ENCODE measurements at places on chromosomes 6 and 20. TPM values are rescaled to one million over a fixed set of nuclear protein-coding genes. Genes with fewer than 3 reads are reported as not detected.

- H3K4me3 ChIP-seq, result no peak overlapping the region
- no peaks in the 10 kb centered on the region for H3K36me3 ChIP-seq
- H3K27me3 ChIP-seq, result no peaks in the 10 kb centered on the region
- no peaks in the 10 kb centered on the region for H3K4me1 ChIP-seq
- no peak overlapping the region for H3K27ac ChIP-seq
Observed at GRCh38 chr6:164694386-164694785, 615.0 kb downstream of the C6orf118 start.

- H3K4me3 ChIP-seq, result no peak overlapping the region
- H3K27ac ChIP-seq, result no peak overlapping the region
- no peaks in the 10 kb centered on the region for H3K36me3 ChIP-seq
- DNase-seq, result no peak
- H3K27me3 ChIP-seq, result no peaks in the 10 kb centered on the region
Observed at GRCh38 chr20:46955601-46956556, 61.2 kb downstream of the EYA2 start.

DNA sequence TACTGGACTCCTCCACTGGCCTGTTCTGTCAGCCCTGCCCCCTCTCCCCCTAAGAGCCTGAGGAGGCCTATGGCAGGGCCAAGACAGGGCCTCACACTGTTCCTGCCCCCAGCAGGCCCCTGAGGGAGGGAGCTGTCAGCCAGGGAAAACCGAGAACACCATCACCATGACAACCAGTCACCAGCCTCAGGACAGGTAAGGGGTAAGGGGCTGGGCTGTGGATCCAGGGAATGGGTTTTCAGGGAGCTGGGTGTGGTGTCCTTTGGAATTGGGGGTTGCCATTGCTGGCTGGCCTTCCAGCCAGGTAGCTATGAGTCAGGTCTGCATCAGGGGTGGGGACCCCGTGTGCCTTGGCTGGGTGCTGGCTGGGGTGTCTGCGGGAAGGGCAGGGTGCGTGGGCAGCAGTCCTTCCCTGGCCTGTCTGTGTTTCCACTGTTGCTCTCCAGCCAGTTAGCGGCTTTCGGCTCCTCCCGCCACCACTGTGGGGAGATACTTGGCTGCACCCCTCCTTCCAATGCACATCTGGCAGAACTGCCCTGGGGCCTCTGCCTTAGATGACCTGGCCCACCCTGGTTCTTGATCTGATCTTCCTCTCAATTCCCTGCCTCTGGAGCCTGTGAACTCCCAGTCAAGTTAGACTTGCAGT, 3.9 kb downstream of the SLC29A1 start:
- H3K36me3 ChIP-seq, result peaks cover 3% of the 10 kb centered on the region
- no peaks in the 10 kb centered on the region for H3K27me3 ChIP-seq
- no peak for DNase-seq
- no peak overlapping the region for H3K27ac ChIP-seq
- H3K4me3 ChIP-seq, result no peak overlapping the region
- peaks cover 33% of the 10 kb centered on the region for H3K4me1 ChIP-seq

DNA sequence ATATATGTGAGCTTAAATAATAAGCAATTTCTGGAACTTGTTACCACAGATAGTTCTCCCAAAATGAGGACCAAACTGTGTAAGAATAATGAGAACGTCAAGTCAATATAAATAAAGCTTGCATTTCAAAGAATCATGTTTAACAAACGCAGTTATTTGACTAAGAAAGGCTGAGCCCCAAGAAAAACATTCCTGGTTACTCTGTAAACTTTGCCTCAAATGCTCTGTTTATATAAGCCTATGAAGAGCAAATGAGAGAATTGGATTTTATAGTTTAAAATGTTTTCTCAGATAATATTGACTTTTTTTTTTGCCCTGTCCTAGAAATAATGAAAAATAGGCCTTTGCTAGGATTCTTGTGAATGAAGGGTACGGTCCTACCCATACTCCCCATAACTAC, 81.3 kb downstream of the C6orf52 start:
- H3K27ac ChIP-seq, result no peak overlapping the region
- H3K36me3 ChIP-seq, result no peaks in the 10 kb centered on the region
- H3K27me3 ChIP-seq, result peaks cover 4% of the 10 kb centered on the region

- H3K4me3 ChIP-seq, result no peak overlapping the region
- H3K4me1 ChIP-seq, result no peaks in the 10 kb centered on the region
- DNase-seq, result no peak
- no peaks in the 10 kb centered on the region for H3K36me3 ChIP-seq
- no peak overlapping the region for H3K27ac ChIP-seq
Observed at GRCh38 chr20:36644032-36644705, 1.8 kb downstream of the SLA2 start.

- H3K27me3 ChIP-seq, result peaks cover 4% of the 10 kb centered on the region
- H3K27ac ChIP-seq, result no peak overlapping the region
- no peak overlapping the region for H3K4me3 ChIP-seq
- no peak for DNase-seq
Observed at GRCh38 chr6:29021434-29021833, 16.3 kb upstream of the ZNF311 start.

GRCh38 chr6:9494864-9495263, 920.0 kb downstream of the TFAP2A start:
- H3K36me3 ChIP-seq, result no peaks in the 10 kb centered on the region
- H3K27me3 ChIP-seq, result no peaks in the 10 kb centered on the region
- H3K4me1 ChIP-seq, result no peaks in the 10 kb centered on the region
- H3K27ac ChIP-seq, result no peak overlapping the region

DNA sequence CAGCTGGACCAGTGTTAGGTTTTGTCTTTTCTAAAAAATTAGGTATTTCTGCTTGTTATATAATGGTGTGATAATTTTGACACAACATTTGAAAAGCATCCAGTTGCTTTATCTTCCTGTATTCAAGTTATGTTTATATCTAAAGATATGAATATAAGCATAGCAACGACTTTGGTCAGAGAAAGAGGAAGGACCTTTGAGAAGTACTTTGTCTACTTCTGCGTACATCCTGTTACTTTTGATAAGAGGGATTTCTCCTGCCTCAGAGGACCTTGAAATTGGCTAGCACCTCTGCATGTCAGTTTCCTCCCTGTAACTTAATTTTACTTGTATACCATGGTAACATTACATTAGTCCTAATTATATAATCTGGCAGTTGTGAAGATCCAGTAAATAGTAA, 24.8 kb downstream of the PHF20 start:
- H3K4me3 ChIP-seq, result no peak overlapping the region
- no peak for DNase-seq
- no peaks in the 10 kb centered on the region for H3K4me1 ChIP-seq
- H3K27ac ChIP-seq, result no peak overlapping the region

PRPH2 gene
- total RNA-seq, result 1.8 TPM
